ENCODE measurements at places on chromosomes 1 and 21.

DNA sequence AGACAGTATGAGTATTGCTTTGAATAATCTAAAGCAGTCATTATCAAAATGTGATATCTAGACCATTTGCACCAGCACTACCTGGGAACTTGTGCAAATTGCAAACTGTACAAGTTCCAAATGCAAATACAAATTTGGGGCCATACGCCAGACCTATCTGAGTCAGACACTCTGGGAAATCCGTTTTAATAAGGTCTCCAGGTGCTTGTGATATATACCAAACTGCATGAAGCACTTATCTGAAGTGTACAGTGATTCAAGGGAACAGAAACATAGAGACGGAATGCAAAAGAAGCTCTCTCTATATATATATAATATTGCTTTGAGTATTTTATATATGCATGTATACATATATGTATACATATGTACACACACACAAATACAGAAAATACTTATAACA lies 36.2 kb upstream of the ASPM start:
- no peak for DNase-seq

GRCh38 chr1:53541761-53542550 lies 82.8 kb downstream of the DMRTB1 start:
- DNase-seq: peak; percentile 21

DNA sequence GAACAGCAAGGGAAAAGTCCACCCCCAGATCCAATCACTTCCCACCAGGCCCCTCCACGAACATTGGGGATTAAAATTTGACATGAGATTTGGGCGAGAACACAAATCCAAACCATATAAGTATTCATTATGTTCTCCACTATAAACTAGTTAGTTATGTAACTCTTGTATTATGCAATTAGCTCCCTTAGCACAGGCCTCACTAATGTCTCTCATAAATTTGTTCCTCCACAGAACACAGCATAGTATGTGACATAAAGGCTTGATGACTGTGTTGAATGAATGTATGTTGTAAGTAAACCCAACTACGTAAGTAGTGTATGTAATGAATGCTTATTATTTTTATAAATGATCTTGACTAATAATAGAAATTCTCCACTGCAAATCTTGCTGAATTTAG lies 223.3 kb upstream of the ZRANB2 start:
- no peak for DNase-seq

- no peak for DNase-seq
These were observed 91.9 kb upstream of the CACNA1E start for GRCh38 chr1:181391301-181391900.

- DNase-seq: no peak
These were observed 305.8 kb upstream of the ZP4 start for GRCh38 chr1:238196516-238196915.
